T follicular helper cell (primary cell): ENCODE measurements at places on chromosomes 2 and 18.

DNA sequence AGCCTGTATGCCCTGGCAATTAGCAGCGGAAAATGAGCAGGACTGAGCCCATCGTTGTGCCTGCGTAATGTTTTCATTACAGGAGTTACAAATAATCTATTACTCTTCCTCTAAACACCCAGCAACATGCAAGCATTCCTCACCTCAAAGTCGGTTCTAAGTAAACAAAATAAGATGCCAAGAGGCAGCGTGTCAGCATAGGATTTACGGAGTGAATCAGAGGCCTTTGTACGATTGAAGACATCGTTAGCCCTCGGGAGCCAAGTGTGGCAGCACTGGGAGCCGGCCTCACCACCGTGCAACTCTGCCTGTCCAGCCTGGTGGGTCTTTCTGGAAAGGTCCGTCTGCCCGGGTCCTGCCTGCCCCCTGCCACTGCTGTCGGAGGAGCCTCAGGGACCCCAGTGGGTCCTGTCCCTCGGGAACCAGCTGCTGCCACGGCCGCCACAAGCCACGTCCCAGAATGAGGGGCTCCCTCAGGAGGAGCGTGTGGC, 80.1 kb upstream of the CTDP1 start:
- no peak for DNase-seq

- DNase-seq, result no peak
These were observed 38.6 kb upstream of the IHH start for GRCh38 chr2:219099329-219099728.

DNA sequence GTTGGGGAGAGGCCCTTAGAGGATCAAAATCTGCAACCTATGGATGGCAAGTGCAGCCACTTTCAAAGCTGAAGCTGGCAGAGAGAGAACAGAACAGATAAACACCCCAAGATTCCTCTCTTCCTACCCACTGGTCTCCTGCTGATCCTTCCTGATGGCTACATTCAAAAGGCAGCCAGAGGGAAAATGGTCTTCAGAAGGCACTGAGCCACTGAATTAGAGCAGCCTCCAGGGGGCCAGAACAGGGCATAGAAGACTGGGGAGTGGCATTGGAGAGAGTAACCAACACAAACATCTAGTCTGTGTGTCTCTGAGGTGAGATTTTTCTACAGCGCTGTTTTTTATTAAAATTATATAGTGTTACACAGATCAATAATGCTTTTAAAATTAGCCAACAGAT, 432.6 kb downstream of the PARD3B start:
- DNase-seq, result no peak

DNA sequence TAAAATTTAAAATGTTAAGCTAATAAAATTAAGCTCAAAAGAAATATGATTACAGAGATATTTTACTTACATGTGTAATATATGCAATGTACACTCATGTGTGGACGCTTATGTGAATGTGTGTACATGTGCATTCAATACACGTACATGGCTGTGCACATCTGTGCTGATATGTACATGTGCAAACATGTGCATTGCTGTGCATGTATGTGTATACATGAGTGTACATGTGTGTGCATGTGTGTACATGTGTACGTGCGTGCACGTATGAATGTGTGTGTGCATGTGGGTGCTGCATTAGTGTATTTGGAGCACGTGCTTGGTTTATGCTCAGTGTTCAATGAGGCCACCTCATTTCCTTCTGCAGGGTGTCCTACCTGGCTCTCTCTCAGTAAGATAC, 88.2 kb upstream of the TMEM18 start:
- DNase-seq, result no peak

DNA sequence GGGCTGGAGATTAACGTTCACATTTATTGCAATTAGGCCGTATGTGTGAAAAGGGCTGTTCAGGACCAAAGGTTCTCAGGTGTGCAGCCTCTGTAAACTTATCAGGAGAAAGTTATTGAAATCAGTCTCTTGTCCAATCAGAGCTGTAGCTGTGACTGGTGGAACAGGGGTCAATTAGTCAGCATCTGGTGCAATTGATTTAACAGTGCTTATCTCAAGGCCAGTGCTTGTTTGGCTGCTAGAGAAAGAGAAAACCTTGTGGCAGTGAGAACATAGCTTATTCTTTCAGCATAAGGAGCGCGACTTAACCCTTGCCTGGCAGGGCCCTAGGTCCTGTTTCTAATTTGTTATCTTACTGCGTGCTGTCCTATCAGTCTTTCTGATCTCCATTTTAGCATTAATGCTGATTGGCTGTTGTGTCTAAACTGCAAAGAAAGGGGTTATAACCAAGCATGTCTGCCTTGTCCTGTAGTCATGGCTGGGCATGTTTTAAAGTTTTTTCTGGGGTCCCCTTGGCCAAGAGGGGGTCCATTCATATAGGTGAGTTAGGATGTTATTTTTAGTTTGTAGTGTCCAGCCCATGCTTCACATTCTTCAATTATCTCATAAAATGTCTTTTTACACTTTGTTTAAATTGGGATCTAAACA, 66.4 kb downstream of the CYB5A start:
- DNase-seq, result no peak
